ENCODE measurements at places on chromosomes 7 and 10.

DNA sequence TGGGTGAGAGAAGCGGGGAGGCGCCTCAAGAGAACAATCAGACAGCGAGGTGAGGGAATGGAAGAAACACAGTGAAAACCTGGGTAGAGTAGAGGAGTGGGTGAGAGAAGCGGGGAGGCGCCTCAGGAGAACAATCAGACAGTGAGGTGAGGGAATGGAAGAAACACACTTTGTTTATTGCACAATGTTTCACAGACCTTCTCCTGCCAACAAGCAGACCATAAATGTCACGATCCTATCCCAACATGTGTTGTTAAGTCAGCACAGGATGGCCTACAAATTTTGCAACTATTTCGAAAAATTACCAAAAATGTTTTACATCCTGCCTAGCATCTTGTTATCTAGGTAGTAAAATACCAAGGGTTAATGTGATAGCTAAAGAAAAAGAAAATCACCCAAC is 115.3 kb downstream of the JAZF1 start:
- DNase-seq: no peak

DNA sequence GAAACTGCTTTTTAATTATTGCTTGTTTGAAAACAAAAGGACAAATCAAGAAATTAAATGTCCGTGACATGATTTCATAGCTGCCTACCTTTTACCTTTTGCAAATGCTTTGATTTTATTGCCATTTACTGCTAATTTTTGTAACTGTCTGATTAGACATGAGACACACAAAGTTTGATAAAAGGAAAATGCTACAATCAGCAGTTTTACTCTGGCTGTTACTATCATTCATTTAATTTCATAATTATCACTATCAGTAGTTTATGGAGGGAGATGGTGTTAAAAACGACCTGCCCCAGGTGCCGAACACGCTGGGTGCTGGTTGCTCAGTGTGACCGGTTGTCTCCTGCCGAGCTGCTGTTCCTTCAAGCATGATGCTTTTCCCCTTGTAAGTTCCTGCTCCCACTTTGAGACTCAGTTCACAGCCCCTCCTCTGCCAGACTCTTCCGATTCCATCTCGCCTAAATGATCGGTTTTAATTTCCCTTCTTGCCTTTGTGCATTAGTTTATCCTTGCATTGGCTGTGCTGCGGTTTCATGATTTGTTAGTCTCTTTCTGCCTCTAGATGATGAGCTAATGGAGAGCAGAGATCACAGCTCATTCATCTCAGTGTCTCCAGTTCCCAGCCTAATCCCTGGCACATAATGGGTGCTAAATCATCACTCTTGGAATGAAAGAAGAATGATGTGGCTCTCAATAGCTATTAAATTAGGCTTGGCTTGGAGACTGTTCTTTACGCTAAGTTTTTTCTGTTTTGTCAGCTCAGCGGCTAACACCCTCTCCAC is 110.6 kb downstream of the PFKFB3 start:
- DNase-seq: no peak

- DNase-seq: no peak
Observed at GRCh38 chr10:118167056-118167700, 120.4 kb upstream of the RAB11FIP2 start.

GRCh38 chr10:101323495-101323894 is 30.5 kb upstream of the BTRC start:
- DNase-seq: no peak

GRCh38 chr10:10247585-10247984 is 770.1 kb upstream of the CELF2 start:
- no peak for DNase-seq

GRCh38 chr10:31000867-31001266 is 30.8 kb downstream of the ZNF438 start:
- DNase-seq: no peak

DNA sequence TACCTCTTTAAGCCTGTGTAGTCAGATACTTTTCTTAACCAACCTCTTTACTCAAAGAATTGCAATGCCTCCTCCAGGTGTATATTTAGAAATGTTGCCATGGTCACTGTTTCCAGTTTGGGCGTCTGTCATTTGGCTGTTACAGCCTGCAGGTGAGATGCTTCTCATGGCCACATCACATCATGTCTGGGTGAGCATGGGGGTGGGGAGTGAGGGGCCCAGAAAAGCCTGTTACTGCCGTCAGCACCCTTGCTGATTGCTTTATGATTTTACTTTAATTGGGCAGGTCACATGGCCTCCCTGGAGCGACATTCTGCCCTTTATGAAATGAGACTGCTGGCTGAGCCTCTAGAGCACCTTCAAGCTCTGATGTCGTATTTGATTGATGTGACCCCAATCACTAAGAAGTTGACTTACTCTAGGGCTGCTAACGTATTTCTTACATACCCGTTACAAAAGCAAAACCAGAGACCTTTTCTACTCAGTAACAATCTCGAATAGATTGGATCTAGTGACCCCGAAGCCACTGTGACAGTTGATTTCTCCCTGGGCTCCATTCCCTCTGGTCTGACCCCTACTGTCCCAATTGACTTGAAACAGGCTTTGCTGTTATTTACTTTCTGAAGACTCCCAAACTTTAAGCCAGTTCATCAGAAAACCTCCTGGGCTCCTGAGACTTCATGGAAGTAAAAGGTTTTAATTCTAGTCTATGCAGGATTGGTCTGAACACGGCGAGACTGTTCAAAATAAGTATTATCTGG is 60.7 kb downstream of the OTUD1 start:
- DNase-seq: peak; percentile 6

DNA sequence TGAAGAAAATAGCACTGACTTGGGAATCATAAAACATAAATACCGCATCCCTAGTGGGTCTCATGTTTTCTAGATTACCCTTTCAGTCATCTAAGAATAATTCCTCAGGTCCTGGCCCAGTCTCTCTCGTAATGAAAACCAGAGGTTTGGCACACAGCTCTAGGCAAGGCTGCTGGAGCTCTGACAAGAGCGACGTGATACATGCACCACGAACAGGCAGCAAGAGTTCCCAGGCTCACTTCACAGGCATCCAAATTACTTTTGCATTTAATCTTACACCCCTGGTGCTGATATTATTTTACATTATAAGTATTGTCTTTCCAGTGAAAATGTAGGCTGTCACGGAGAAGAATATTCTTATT is 105.2 kb downstream of the THSD7A start:
- DNase-seq: peak; percentile 86

DNA sequence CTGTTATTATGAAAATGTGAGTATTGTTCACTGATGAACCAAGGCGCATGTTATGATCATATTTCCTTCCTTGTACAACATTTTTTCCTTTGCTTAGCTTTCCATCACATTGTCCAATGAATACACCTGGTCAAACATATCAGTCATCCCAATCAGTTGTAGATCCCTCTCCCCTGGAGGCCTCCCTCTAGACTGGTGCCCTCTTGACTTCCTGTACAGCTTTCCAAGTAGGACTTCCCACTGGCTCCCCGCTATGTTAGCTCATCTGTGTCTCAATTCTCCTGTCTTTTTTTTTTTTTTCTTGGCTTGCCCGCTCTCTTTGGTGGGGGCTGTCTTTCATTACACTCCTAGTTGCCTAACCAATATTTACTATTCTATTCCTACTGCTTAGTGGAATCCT is 214.2 kb upstream of the NPY start:
- DNase-seq: no peak

GRCh38 chr10:14409247-14409646 is 78.5 kb upstream of the FRMD4A start:
- DNase-seq: no peak

DNA sequence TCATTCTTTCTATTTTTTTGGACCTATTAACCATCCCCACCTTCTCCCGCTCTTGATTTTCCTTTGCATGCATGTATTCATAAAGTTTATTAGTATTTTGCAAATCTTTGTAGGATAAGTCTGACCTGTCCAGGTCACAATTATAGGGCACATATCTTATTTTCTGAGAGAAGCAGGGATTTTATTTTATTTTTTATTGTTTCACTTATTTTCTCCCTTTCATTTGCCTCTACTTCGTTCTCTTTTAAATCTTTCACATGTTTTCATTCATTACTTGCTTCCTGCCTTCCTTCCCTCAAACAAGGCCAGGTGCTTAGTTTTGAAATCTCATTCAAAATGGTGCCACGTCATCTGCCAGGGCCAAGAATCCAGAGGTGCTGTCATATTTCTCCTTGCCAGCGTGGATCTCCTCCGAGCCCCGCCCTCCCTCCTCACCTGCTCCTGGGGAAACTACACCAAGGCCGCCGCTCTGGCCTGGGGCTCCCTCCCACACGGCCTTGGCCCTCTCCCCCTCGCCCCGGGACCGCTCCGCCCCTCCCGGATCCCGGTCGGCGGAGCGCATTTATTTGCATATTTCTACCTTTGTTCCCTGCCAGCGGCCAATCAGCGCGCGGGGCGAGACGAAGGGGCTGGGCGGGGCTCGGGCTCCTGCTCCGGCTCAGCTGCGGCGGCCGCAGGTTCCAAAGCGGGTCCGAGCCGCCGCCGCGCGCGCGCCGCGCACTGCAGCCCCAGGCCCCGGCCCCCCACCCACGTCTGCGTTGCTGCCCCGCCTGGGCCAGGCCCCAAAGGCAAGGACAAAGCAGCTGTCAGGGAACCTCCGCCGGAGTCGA is at the start of gene TSPAN13:
TSPAN13 (plus strand) TSS at position 654 of the 830 bp plus-strand sequence. CDS start 213 bp downstream, outside the sequence.
- peak; percentile 94 for DNase-seq

- no peak for DNase-seq
Observed at GRCh38 chr7:107267138-107267537, 98.3 kb downstream of the HBP1 start.

- no peak for DNase-seq
Observed at GRCh38 chr7:38178695-38179344, 775 bp downstream of the STARD3NL start.

- DNase-seq: no peak
Observed at GRCh38 chr10:44390585-44391072, 5.7 kb upstream of the CXCL12 start.

- DNase-seq: no peak
Observed at GRCh38 chr7:76189276-76189675, 12.4 kb upstream of the SRRM3 start.

GRCh38 chr10:44020322-44021111 is 364.4 kb downstream of the CXCL12 start:
- DNase-seq: no peak

GRCh38 chr7:90816511-90817142 is 220.5 kb downstream of the CDK14 start:
- DNase-seq: peak; percentile 61

DNA sequence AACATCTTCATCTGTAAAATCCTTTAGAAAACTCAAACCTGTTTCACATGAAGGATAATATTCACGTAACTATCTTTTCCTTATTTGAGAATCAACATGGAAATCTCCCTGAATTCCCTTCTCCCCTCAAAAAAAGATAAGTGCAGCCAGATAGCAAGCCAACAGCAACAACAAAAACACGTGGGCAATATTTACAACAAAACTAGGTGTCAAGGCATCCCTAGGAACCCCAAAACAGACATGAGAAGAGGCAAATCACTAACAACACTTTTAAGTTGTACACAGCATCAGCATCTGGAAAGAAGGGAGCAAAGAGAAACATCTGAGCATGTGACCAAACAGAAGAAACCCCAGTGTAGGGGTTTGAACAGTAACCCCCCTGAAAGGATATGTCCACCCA is 12.2 kb downstream of the ARHGAP21 start:
- DNase-seq: no peak

- DNase-seq: no peak
Observed at GRCh38 chr7:94332571-94332970, 62.1 kb upstream of the COL1A2 start.

GRCh38 chr7:78587443-78588044 is 789.0 kb downstream of the PHTF2 start:
- no peak for DNase-seq

DNA sequence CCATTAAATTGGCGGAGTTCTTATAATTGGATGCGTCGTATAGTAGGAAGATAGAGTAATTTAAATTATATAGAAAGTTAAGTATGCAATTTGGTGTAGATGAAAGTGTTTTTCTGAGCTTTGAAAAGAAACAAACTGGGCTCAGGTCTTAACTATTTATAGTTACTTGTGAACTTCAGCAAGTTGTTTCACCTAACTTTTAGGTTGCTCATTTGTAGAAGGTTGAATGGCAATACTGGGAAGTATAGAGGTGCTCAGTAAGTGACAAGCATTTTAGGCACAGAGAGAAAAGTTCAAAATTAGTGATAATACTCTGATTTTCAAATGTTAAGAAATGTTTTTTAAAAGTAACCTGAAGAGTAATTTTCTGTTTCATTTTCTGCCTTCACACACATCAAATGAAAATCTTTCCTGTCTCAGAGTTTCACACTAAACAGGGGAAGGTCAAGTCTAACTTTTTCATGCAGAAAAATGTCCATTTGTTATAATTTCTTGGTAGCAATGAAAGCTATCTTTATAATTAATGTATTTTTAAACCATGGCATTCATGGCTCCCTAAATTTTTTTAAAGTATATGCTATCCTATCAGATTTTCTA is 146.5 kb downstream of the PHF14 start:
- DNase-seq: no peak

- no peak for DNase-seq
Observed at GRCh38 chr10:116069856-116070255, 203.2 kb downstream of the GFRA1 start.

- DNase-seq: peak; percentile 8
Observed at GRCh38 chr10:82660205-82660604, 785.2 kb downstream of the NRG3 start.

- peak; percentile 38 for DNase-seq
Observed at GRCh38 chr7:50307368-50308032, 3.0 kb downstream of the IKZF1 start.

GRCh38 chr10:33660329-33660728 is 325.9 kb upstream of the NRP1 start:
- DNase-seq: no peak

- DNase-seq: no peak
Observed at GRCh38 chr7:124088590-124088989, 55.7 kb upstream of the TMEM229A start.

DNA sequence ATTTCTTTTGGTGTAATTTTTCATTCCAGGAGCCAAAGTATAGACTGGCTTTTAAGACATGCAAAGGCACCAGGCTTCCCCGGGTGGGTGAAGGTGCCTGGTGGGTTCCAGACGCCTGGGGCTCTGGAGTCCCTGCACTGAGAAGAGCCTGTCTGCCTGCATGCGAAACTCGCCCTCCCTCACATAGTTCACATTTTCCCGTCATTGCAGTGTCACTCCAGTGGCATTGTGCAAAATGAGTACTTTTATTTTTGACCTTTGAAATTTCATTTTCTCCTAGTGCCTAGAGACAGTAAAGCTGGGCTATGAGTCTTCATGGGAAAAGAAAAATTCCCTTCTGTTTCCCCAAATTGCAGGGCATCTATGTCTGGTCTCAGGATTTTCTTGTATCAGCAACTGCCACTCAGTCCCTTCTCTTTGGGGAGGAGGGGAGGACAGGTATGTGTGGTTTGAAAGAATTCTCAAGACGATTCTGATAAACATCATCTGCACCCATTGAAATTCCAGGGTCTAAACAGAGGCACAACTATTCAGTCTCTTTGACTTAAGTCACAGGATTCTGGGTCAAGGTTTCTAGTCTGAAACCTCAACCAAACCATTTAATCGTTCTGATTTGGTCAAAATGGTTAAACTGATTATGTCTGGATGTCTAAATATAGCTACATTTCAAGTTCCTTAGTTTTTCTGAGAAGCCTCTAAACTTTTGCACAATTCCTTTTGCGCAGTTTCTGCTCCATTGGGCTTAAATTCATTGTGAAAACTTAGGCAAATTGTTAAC is 107.8 kb downstream of the CYP26A1 start:
- no peak for DNase-seq

GRCh38 chr10:27564880-27565279 is 60.8 kb downstream of the RAB18 start:
- DNase-seq: no peak

Measured in eye (tissue), 1 donor.